KG1 (cell line): ENCODE measurements at places on chromosomes 12 and 14.

DNA sequence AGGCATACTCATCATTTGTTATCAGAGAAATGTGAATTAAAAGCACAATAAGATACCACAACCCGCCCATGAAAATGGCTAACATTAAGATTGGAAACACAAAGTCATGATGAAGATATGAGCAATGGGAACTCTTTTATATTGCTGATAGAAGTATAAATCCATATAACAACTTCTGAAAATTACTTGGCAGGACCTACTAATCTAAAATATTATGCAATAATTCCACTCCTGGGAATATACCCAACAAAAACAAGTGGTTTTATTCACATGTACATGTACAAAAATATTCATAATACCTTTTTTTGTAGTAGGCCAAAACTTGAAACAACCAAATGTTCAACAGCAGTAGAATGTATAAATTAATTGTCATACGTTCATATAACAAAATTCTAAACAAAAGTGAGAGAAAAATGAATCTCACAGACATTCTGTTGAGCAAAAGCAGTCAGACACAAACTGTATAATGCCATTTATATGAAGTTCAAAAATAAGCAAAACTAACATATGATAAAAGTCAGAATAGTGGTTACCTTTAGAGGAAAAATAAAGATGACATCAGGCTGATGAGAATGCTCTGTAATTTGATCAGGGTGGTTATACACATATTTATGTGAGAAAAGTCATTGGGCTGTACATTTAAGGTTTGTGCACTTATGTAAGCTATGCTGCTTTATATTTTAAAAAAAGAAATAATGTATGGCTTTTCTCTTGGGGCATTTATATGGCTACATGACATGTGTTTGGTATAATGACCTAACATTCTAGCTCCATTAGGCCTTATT is 309.2 kb upstream of the KITLG start:
- no peak for DNase-seq

GRCh38 chr14:32121948-32122347 is 44.8 kb downstream of the ARHGAP5 start:
- no peak for DNase-seq

DNA sequence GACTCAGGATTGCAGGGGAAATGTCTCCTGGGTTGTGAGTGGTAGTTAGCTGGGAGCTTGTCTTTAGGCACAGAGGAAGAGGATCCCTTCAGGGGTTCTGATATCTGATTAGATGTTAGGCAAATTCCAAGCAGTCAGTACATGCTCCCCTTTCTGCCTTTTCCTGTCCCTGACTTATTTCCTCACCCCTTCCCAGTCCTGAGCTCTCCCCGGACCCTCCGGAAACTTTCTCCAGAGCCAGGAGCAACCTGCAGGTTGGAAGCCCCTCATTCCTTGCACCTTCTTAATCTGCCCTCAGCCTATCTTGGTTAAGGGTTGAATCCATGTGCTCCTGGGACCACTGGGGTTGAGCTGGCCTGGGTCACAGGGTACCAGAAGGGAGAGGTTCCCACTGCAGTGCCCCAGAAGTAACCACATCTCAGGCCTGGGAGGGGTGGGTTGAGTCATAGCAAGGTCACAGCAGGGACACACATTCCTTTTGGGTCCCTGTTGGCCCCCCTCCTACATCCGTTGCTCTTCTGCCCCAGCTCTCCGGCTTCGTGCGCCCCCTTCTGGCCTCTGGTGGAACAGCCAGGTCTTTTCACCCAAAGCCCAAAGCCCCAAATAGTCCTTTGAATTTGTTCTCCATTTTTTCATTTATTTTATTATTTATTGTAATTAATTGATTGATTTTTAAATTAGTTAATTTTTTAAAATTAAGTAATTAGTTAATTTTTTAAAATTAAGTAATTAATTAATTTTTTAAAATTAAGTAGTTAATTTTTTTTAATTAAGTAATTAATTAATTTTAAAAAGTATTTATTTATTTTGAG is 1.8 kb downstream of the IGFBP6 start:
- peak; percentile 36 for DNase-seq

DNA sequence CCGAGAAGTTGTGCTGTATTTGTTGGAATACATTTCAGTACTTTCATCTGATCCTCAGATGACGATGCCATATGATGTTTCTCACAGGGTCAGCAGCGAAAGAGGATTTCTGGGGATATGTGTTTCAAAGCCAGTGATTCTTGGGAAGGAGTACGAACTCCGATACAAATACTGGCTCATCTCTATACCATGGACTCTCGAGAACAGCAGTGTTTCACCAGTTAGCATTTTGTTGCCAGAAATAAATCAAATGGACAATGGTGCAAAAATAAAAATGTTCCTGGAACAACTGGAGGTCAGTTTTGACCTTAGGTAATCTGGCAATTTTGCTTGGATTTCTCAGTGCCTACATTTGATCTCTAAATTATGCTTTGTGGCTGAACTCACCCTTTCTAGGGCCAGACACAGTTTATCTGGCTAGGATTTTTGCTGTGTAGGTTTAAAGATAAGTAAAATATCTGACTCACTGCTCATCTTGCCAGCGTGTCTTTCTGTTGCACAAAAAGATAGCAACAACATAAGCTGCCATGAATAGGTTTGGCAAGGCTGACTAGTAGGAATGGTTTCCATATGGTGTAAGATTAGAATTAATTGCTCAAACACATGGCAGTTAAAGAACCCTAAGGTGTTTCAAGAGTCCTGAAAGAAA is 11.0 kb upstream of the MGP start:
- DNase-seq = no peak

GRCh38 chr14:32606301-32606700 is 277.2 kb downstream of the AKAP6 start:
- no peak for DNase-seq

- no peak for DNase-seq
Measured at GRCh38 chr14:39939023-39939422, 506.8 kb upstream of the FBXO33 start.

- DNase-seq = no peak
Measured at GRCh38 chr14:67710209-67710608, 8.5 kb downstream of the RDH12 start.

- DNase-seq = no peak
Measured at GRCh38 chr12:54401119-54401518, 16.6 kb upstream of the ZNF385A start.

DNA sequence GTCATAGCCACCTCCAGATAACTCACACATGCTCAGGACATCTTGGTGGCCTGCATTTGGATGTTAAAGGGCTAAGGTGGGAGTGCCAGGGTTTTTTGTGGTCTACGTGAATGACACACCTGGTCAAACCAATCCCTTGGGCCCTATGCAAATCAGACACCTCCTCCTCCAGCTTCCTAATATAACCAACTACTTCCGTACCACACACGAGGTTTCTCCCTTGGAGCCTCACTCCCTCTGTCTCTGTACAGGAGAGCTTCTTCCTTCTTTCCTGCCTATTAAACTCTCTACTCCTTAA is 19.6 kb downstream of the APOBEC1 start:
- no peak for DNase-seq

- no peak for DNase-seq
Measured at GRCh38 chr12:61311413-61311812, 948.8 kb upstream of the USP15 start.
